ENCODE measurements at places on chromosomes 16 and 17.
A peak's percentile ranks its signal among the peaks of the same experiment; 100 is the strongest.

- H3K4me1 ChIP-seq: no peaks in the 10 kb centered on the region
- no peaks in the 10 kb centered on the region for H3K27me3 ChIP-seq
- no peak for DNase-seq
- H3K27ac ChIP-seq: no peak overlapping the region
Measured at GRCh38 chr16:53216798-53217197, 162.0 kb downstream of the CHD9 start.

- peaks cover 22% of the 10 kb centered on the region for H3K4me1 ChIP-seq
- no peak for DNase-seq
- H3K36me3 ChIP-seq: no peaks in the 10 kb centered on the region
- peaks cover 2% of the 10 kb centered on the region for H3K27me3 ChIP-seq
- H3K27ac ChIP-seq: no peak overlapping the region
Measured at GRCh38 chr16:12530302-12530701, 273.4 kb downstream of the CPPED1 start.

DNA sequence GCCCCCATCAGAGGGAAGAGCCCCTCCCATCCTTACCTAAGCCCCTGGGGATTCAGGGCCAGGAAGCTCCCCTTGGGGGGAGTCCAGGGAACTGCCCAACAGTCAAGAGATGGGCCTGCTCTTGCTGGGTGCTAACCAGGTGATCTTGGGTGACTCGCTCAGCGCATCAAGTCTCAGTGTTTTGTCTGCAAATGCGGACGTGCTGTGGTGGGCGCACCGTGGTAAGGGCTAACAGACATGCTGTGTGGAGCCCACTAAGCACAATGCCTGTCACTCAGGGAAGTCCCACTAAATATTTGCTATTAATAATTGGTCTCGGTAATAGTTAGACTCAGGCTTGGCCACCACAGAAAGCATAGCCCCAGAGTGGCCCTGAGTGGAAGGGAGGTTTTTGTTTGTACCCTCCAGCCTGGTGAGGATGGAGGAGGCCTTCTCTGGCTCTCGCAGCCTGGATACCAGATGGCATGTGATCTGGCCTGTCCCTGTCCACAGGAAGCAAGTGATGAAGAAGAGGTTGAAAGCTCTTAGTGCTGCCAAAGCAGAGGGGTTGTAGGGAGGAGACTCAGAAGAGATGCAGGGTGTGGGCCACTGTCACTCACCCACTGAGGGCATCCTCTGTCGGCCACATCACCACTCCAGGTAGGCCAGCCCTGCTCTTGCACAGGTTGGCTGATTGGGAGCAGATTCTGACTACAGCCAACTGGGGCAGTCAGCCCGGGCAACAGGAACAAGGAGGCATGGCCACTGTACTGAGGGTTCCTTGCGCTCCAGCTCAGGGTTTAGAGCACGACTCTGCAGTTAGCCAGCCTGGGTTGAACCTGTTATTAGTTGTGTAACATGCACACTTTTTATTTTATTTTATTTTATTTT, 69.8 kb upstream of the KSR1 start:
- no peak overlapping the region for H3K4me3 ChIP-seq
- peaks cover 20% of the 10 kb centered on the region for H3K4me1 ChIP-seq
- peaks cover 4% of the 10 kb centered on the region for H3K27me3 ChIP-seq
- H3K27ac ChIP-seq: no peak overlapping the region

- H3K4me3 ChIP-seq: peak overlapping the region; percentile 10
- H3K4me1 ChIP-seq: peaks cover 16% of the 10 kb centered on the region
- no peak overlapping the region for H3K27ac ChIP-seq
- peaks cover 17% of the 10 kb centered on the region for H3K36me3 ChIP-seq
- H3K27me3 ChIP-seq: peaks cover 21% of the 10 kb centered on the region
- DNase-seq: no peak
Measured at GRCh38 chr17:17494499-17494869, 1.7 kb downstream of the RASD1 start.

DNA sequence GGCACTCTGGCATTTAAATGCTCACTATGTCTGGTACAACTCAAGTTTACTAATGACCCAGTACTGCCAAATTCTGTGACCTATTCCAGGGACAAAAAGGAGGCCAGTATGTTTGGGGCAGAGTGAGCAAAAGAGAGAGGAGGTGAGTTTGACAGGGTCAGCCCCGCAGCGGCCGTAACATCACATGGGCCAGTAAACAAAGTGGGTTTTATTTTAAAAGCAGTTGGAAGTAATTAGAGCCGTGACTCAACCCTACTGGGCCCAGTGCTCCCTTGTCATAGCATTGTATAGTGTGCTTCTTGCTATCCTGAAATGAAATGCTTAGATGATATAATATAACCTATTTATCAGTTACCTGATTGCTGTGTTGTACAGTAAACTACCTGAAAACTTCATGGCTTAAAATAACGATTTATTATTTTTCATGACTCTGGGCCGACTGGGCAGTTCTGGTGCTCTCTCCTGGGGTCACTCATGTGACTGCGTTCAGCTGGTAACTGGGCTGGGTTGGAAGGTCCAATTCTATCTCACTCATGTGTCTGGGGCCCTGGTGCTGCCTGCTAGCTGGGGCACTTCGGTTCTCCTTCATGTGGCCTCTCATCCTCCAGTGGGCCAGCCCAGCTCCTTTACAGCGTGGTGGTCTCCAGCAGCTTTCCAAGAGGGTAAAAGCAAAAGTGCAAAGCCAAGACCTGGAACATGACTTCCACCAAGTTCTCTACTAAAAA, 27.4 kb downstream of the IQCK start:
- DNase-seq: no peak
- no peak overlapping the region for H3K27ac ChIP-seq
- no peak overlapping the region for H3K4me3 ChIP-seq
- no peaks in the 10 kb centered on the region for H3K27me3 ChIP-seq
- no peaks in the 10 kb centered on the region for H3K36me3 ChIP-seq
- H3K4me1 ChIP-seq: no peaks in the 10 kb centered on the region

DNA sequence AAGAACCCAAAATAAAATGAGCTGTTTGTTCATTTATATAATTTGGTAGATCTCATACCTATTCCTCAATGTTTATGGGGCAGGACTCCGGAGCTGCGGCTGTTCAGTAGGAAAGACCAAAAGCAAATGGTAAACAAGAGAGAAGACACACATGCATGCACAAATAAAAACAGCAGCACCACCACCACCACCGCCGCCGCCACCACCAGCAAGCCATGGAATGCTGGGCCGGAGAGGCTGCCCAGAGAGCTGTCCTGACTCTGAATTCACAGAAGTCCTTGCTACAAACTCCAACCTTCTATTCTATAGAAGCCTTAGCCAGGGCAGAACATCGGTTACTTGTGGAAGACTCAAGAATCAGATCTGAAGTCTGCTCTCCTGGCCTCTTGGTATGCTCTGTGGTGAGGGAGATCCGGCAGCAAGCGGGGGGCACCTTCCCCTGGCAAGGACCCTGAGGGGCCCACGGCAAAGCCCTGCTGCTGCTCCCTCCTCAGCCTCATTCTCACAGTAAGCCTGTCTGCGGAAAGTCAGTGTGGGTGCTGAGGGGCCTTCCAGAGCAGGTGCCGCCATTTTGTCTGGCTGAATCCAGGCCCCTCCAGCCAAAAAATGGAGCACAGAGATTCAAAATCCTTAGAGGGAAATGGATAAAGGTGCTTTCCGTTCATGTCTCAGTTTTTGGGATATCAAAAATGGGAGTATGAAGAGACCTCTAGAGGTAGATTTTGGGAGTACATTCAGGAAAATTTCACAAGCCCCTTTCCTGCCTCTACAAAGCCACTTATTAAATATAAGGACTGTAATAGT, 6.4 kb upstream of the FOXJ1 start:
- H3K4me1 ChIP-seq: peaks cover 61% of the 10 kb centered on the region
- no peaks in the 10 kb centered on the region for H3K27me3 ChIP-seq
- no peak overlapping the region for H3K4me3 ChIP-seq
- H3K27ac ChIP-seq: peak overlapping the region; percentile 94

- peak overlapping the region; percentile 79 for H3K4me3 ChIP-seq
- H3K27ac ChIP-seq: peak overlapping the region; percentile 94
- peak; percentile 91 for DNase-seq
- peaks cover 77% of the 10 kb centered on the region for H3K4me1 ChIP-seq
Measured at GRCh38 chr16:68074850-68075555, 10.2 kb upstream of the NFATC3 start.

DNA sequence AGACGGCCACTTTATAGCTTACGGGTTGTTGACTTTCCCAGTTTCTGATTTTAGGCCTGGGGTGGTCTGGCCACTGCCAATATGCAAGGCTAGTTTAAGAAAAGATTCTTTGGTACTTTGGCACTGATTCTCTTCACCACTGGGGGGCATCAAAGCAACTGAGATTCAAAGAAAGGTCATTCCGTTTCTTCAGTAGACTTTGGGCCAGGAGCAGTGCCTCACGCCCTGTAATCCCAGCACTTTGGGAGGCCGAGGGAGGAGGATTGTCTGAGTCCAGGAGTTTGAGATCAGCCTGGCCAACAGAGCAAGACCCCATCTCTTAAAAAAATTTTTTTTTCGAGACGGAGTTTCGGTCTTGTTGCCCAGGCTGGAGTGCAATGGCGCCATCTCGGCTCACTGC, 53.0 kb downstream of the RPA1 start:
- peaks cover 39% of the 10 kb centered on the region for H3K36me3 ChIP-seq
- peaks cover 3% of the 10 kb centered on the region for H3K4me1 ChIP-seq
- H3K27me3 ChIP-seq: no peaks in the 10 kb centered on the region
- H3K4me3 ChIP-seq: no peak overlapping the region
- no peak overlapping the region for H3K27ac ChIP-seq

DNA sequence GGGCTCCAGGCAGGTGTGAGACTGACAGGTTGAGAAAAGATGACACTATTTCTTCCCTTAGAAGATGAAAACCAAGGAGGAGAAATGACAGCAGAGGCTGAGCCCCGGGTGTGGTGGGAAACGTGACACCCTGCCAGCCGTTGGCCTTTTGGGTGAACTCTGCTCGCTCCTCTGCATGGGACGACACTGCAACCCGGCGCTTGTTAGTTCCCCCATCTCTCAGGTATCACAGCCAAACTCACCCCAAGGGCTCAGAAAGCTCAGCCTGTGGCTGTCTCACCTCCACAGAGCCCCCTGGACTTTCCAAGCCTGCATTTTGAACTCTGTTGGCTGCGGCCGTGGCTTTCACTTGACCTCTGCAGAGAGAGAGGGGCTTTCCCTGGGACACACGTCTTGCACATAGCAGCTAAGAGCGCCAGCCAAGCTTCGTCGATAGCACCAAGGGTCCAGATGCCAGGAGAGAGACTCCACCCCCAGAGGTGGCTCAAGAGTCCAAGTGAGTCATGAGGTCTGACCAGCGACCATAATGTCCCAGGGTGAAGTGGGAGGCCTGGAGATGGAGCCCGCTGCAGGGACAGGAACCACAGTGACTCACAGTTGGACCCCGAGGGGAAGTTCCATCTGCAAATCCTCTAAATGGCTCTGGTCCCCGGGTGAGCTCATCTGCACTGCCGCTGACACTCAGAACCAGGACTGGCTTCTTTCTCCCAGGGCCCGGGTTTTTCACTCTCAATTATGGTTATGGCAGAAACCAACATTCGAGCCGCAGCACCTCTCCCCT, 301.9 kb downstream of the SOX9 start:
- H3K27ac ChIP-seq: no peak overlapping the region
- H3K4me3 ChIP-seq: no peak overlapping the region
- peaks cover 2% of the 10 kb centered on the region for H3K4me1 ChIP-seq
- no peak for DNase-seq
- H3K27me3 ChIP-seq: no peaks in the 10 kb centered on the region
- H3K36me3 ChIP-seq: no peaks in the 10 kb centered on the region

- H3K27me3 ChIP-seq: no peaks in the 10 kb centered on the region
- no peaks in the 10 kb centered on the region for H3K4me1 ChIP-seq
- no peak overlapping the region for H3K4me3 ChIP-seq
- H3K36me3 ChIP-seq: no peaks in the 10 kb centered on the region
- no peak overlapping the region for H3K27ac ChIP-seq
- DNase-seq: no peak
Measured at GRCh38 chr16:86857807-86858206, 279.5 kb downstream of the FOXL1 start.

DNA sequence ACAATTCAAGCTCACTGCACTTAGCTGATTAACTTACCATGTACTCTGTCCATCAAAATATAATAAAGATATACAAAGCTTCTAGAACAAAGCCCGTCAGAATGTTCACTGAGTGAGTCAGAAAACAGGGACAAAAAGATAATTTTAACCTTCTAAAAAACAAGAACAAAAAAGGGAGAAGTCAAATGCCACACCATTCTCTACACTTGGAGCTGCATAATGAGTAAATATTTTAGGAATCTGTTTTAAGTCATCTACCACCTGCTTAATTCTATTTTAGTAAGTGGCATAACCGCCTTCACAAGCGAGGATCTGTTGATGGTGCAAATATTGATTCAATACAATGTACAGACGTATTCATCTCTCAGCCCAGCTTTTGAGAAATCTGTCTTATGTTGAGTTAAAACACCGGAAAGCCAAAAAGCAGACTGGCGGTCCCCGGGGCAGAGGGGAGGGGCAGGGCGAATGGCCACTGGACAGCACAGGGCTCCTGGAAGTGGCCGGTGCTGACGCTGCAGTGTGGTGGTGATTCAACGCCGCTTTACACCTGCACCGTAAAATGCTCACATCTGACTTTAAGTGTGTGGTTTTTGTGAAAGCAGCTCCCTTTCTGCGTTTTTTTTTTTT, 20.1 kb downstream of the RAB40B start:
- H3K4me3 ChIP-seq: no peak overlapping the region
- no peak overlapping the region for H3K27ac ChIP-seq
- peaks cover 2% of the 10 kb centered on the region for H3K27me3 ChIP-seq

GRCh38 chr16:61371881-61372280, 664.4 kb downstream of the CDH8 start:
- DNase-seq: no peak
- no peak overlapping the region for H3K4me3 ChIP-seq
- no peaks in the 10 kb centered on the region for H3K4me1 ChIP-seq

DNA sequence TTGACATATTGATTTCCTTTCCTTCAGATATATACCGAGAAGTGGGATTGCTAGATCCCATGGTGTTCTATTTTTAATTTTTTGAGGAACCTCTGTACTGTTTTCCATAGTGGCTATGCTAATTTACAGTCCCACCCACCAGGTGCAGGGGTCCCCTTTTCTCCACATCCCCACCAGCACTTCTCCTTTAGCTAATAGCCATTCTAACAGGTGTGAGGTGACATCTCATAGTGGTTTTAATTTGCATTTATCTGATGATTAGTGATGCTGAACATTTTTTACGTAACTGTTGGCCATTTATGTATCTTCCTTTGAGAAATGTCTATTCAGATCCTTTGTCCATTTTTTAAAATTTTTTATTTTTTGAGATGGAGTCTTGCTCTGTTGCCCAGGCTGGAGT, 93.9 kb downstream of the SDR42E1 start:
- no peaks in the 10 kb centered on the region for H3K36me3 ChIP-seq
- DNase-seq: no peak
- H3K27me3 ChIP-seq: peaks cover 2% of the 10 kb centered on the region
- H3K4me3 ChIP-seq: no peak overlapping the region

GRCh38 chr17:67942810-67943209, 53.5 kb downstream of the C17orf58 start:
- no peak overlapping the region for H3K4me3 ChIP-seq
- peaks cover 5% of the 10 kb centered on the region for H3K4me1 ChIP-seq
- DNase-seq: no peak
- H3K36me3 ChIP-seq: peaks cover 34% of the 10 kb centered on the region
- no peak overlapping the region for H3K27ac ChIP-seq

GRCh38 chr17:49573510-49574322, 2.0 kb upstream of the NXPH3 start:
- peaks cover 13% of the 10 kb centered on the region for H3K4me1 ChIP-seq
- DNase-seq: no peak
- no peak overlapping the region for H3K4me3 ChIP-seq
- H3K36me3 ChIP-seq: no peaks in the 10 kb centered on the region
- H3K27me3 ChIP-seq: peaks cover 61% of the 10 kb centered on the region

GRCh38 chr17:1894753-1895339, 65.0 kb downstream of the RPA1 start:
- H3K27ac ChIP-seq: no peak overlapping the region
- no peak for DNase-seq
- H3K27me3 ChIP-seq: no peaks in the 10 kb centered on the region
- peaks cover 14% of the 10 kb centered on the region for H3K36me3 ChIP-seq

Data from activated naive CD8-positive, alpha-beta T cell treated with anti-CD3 and anti-CD28 coated beads, Interleukin-2, amount 10 ng/mL, durations not matched to agents 7 days and 5 days (primary cell).